ENCODE measurements at places on chromosomes 2 and 18. TPM values are rescaled to one million over a fixed set of nuclear protein-coding genes. Genes with fewer than 3 reads are reported as not detected.

SLC4A3 gene
- 11.2 TPM for total RNA-seq

GKN2 gene
- total RNA-seq = not detected

ADD2 gene
- total RNA-seq = 4.8 TPM

TGFBRAP1 gene
- 26.1 TPM for total RNA-seq

MYOM1 gene
- total RNA-seq = 0.57 TPM

TSGA10 gene
- 3.9 TPM for total RNA-seq

DNA sequence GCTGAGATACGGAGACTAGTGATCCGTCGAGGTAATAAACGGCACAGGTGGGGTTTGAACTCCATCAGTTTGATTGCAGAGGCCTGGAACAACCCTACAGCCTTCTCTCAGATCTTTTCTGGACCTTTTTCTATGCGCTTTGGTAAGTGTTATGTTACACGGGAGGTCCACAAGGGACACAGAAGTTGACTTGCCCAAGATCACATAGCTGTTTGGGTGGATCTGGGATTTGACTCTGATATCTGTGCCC lies 1.1 kb upstream of the DNPEP start:
- H3K27ac ChIP-seq = no peak overlapping the region
- peak overlapping the region; percentile 61 for H3K4me3 ChIP-seq
- H3K4me1 ChIP-seq = peaks cover 14% of the 10 kb centered on the region
- H3K36me3 ChIP-seq = peaks cover 3% of the 10 kb centered on the region

- H3K4me3 ChIP-seq = no peak overlapping the region
- no peaks in the 10 kb centered on the region for H3K36me3 ChIP-seq
- no peak for DNase-seq
- H3K4me1 ChIP-seq = peaks cover 12% of the 10 kb centered on the region
- H3K27ac ChIP-seq = peak overlapping the region; percentile 29
- H3K27me3 ChIP-seq = no peaks in the 10 kb centered on the region
Observed at GRCh38 chr2:196224756-196225155, 53.4 kb upstream of the STK17B start.

DNA sequence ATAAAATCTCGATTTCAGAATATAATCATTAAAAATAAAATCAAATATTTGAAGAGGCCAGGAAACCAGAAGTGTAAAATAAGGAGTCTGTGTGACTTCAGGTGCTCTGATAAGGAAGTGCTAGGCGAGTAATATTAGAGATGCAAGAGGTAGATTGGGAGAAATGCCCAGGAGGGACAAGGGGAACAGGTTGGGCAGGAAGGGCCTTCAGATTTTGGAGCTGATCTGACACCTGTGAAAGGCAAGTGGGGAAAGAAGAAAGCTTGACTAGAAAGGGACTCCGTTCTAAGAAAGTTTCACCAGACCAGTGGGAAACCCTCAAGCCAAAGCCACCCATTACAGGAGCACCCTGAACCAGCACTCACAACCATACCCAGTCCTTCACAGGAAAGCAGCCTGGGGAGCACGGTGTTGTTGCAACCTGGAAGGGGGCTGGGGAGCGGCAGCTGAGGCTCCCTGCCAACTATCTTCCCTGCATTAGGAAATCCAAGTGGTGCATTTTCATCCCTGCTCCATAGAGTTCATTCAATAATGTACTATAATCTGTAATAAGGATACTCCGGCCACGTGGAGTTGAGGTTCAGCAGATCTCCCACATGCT lies 57.5 kb upstream of the GREB1L start:
- H3K4me3 ChIP-seq = no peak overlapping the region
- no peaks in the 10 kb centered on the region for H3K4me1 ChIP-seq
- no peaks in the 10 kb centered on the region for H3K36me3 ChIP-seq
- H3K27me3 ChIP-seq = no peaks in the 10 kb centered on the region

DNA sequence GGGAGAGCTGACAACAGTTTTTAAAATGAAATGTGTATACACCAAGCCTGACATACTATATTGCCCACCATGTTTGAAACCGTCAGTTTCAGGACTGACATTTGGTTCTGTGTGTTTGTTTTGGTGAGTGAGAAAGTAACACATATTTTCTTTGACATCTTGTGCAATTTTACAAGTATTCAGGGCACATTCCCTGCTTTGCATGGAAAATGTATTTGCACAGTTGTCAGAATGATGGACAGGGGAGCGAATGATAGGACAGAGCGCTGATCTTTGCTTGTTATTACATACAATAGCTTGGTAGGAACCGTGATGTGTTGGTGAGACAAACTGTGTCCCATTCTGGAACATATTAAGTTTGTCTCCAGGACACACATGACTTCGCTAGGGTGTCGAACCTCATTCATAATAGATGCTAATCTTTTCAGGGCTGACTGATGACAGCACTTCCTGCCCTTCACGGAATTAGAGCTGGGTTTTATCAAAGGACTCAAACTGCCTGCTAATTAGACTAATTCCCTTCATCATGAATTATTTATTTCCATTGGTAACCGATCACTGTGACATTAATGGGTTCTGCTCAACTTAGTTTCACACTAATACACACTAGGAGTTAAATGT lies 158.5 kb downstream of the CDCA7 start:
- H3K27me3 ChIP-seq = no peaks in the 10 kb centered on the region
- no peaks in the 10 kb centered on the region for H3K4me1 ChIP-seq
- H3K4me3 ChIP-seq = no peak overlapping the region
- H3K36me3 ChIP-seq = no peaks in the 10 kb centered on the region

DNA sequence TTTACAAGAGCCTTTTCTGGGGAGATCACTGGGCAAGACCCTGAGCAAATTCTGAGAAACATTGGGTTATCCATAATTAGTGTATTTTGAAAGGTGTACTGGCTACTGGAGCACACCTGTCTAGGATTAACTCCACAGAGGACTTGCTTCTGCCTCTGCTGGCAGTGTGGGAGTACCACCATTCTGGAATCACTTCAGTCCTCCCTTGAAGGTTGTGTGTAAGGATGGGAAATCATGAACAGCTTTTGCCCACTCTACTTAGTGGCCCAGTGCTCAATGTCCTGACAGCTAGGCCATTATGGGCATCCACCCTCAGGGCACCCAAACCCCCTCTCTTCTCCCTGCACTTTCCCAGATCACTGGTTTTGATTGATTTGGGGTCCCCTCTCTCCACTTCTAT lies 8.1 kb upstream of the SANBR start:
- H3K4me3 ChIP-seq = no peak overlapping the region
- no peaks in the 10 kb centered on the region for H3K4me1 ChIP-seq
- H3K27ac ChIP-seq = no peak overlapping the region

- H3K27ac ChIP-seq = no peak overlapping the region
- no peaks in the 10 kb centered on the region for H3K4me1 ChIP-seq
- H3K4me3 ChIP-seq = no peak overlapping the region
- H3K36me3 ChIP-seq = no peaks in the 10 kb centered on the region
- DNase-seq = no peak
Observed at GRCh38 chr2:122009561-122009960, 254.1 kb downstream of the TSN start.

DNA sequence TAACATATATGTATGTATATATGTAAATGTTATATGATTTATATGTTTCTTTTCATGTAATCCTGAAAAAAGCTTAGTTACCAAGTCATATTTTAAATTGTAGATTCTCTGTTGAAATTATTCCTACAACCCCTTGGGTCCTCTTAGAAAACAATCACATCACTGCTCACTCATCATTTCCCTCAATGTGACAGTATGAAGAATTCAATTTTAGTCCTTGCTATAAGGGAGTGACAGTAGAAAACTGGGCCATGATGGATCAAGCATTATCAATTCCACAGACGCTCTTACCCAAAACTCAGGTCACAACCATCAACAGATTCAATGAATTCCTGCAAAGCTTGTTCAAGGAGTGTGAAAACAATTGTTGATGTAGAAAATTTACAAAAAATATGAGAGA lies 1389.5 kb upstream of the ACVR2A start:
- no peak overlapping the region for H3K27ac ChIP-seq
- H3K36me3 ChIP-seq = no peaks in the 10 kb centered on the region
- DNase-seq = no peak
- H3K27me3 ChIP-seq = no peaks in the 10 kb centered on the region

DNA sequence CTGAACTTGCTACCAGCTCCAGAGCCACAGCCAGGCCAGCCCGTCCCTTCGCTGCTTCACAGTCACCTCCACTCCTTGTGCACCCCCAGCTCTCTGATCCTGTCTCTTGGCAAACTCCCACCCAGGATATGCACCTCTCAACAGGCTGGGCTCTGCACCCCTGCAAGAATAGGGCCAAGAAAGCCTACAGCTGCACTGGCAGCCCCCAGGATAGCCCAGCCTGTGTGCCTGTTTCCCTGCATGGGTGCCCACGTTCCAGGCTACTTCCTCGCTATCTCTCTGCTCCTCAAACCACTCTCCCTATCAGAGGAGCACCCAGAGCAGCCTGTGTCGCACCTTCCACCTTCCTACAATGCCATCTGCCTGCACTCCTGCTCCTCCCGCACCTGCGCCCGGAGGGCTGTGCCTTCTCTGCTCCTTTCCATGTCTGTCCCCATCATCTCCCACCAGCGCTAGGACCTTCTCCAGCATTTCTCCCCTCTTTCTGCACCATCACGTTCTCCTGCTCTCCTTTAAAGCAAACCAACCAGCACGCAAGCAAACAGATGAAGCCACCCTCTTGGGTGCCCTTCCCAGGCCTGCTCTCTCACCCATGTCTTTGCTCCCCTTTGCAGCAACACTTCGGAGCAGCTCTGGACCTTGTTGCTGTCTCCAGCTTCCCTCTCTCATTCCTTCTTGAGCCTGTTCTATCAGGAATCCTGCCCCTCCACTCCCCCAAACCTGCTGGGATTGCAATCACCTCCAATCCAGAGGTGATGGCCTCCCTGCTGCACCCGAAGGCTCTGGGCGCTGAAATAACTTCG lies 313.2 kb upstream of the HS6ST1 start:
- H3K27ac ChIP-seq = no peak overlapping the region
- H3K27me3 ChIP-seq = peaks cover 4% of the 10 kb centered on the region
- DNase-seq = no peak
- H3K4me1 ChIP-seq = peaks cover 15% of the 10 kb centered on the region
- no peak overlapping the region for H3K4me3 ChIP-seq

DNA sequence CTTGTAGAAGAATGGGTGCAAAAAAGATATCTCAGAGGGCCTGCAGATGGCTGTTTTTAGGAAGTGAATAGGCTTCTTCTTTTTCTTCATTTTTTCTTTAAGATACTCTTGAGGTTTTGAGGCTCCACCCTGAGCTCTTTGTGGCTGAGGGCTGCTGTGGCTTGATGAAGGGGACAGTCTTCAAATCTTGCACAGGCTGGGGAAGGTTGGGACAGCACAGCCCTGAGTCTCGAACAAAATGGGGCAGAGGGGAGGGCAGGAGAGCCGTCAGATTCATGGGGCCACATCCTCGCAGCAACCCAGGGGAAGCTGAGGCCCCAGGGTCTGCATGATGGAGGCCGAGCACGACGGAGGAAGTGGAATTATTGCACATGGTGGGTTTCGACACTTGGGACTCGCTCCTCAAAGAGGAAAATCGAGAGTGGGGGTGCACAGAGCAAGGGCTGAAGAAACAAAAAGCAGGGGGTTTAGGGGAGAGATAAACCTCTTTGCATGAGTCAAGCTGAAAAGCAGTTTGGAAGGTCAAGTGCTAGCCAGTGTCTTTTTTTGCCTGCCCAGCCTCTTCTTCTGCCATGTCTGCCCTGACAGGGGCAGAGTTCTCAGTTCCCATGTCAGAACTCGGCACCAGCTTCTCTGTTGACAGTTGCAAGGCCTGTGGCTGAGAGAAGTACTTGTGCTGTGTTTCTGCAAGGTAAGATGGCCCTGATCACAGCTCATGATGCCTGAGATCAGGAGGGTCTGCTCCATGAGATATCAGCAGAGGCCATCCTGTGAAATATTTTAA lies 19.5 kb downstream of the INPP4A start:
- no peaks in the 10 kb centered on the region for H3K27me3 ChIP-seq
- peaks cover 16% of the 10 kb centered on the region for H3K4me1 ChIP-seq
- H3K4me3 ChIP-seq = no peak overlapping the region
- no peak for DNase-seq
- H3K36me3 ChIP-seq = no peaks in the 10 kb centered on the region

- H3K4me3 ChIP-seq = no peak overlapping the region
- no peak for DNase-seq
- H3K27me3 ChIP-seq = no peaks in the 10 kb centered on the region
- no peak overlapping the region for H3K27ac ChIP-seq
- no peaks in the 10 kb centered on the region for H3K36me3 ChIP-seq
Observed at GRCh38 chr18:62771494-62772270, 56.3 kb downstream of the PHLPP1 start.

- no peak overlapping the region for H3K4me3 ChIP-seq
- peak; percentile 33 for DNase-seq
Observed at GRCh38 chr2:54899576-54900200, 150.6 kb downstream of the RTN4 start.

DNA sequence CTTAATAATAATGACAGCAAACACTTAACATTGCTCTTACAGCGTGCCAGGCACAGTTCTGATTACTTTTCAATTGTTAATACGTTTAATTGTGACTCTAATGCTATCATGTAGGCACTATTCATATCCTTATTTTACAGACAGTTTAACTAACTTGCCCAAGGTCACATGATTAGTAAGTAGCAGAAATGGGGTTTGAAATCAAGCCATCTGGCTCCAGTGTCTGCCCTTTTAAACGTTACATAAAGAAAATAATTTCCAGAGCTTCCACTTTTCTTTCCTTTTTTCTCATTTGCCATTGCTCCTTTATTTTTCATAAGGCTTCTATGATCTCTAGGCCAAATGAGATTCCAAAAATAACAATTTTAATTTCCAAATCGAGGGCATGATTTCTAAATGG lies 50.6 kb upstream of the IKZF2 start:
- no peaks in the 10 kb centered on the region for H3K36me3 ChIP-seq
- H3K4me1 ChIP-seq = no peaks in the 10 kb centered on the region
- H3K27me3 ChIP-seq = no peaks in the 10 kb centered on the region
- no peak overlapping the region for H3K4me3 ChIP-seq
- no peak overlapping the region for H3K27ac ChIP-seq

GRCh38 chr2:240482141-240482540 lies 46.7 kb downstream of the GPC1 start:
- no peak overlapping the region for H3K4me3 ChIP-seq
- no peaks in the 10 kb centered on the region for H3K36me3 ChIP-seq
- no peaks in the 10 kb centered on the region for H3K27me3 ChIP-seq
- no peak for DNase-seq
- no peaks in the 10 kb centered on the region for H3K4me1 ChIP-seq

GRCh38 chr2:36785179-36785795 lies 88.8 kb downstream of the VIT start:
- H3K4me3 ChIP-seq = no peak overlapping the region
- H3K4me1 ChIP-seq = no peaks in the 10 kb centered on the region
- peaks cover 16% of the 10 kb centered on the region for H3K27me3 ChIP-seq

GRCh38 chr2:235390108-235390815 lies 103.6 kb upstream of the AGAP1 start:
- no peaks in the 10 kb centered on the region for H3K36me3 ChIP-seq
- DNase-seq = peak; percentile 72
- no peak overlapping the region for H3K27ac ChIP-seq
- H3K27me3 ChIP-seq = peaks cover 7% of the 10 kb centered on the region
